NCI-H1105 (cell line): ENCODE measurements at places on chromosomes 3 and 15.

GRCh38 chr3:67647390-67647878, 7.0 kb downstream of the SUCLG2 start:
- DNase-seq = no peak

DNA sequence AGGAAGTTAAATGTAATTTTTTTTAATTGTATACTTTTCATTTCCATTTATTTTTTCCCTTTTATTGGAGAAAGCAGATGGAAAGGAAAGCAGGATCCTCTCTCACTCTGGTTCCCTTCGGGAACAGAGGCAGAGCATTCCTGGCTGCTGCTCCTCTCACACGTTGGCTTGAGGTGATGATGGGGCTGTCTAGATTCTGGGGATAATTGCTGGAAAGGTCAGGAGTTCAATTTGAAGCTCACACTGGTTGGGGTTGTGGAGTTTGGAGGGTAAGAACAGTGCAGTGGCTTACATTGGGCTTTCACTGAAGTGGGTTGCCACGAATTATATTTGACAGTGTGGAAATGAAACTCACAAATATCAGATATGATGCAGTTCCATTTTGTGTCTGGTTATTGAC, 57.6 kb downstream of the RARB start:
- no peak for DNase-seq

DNA sequence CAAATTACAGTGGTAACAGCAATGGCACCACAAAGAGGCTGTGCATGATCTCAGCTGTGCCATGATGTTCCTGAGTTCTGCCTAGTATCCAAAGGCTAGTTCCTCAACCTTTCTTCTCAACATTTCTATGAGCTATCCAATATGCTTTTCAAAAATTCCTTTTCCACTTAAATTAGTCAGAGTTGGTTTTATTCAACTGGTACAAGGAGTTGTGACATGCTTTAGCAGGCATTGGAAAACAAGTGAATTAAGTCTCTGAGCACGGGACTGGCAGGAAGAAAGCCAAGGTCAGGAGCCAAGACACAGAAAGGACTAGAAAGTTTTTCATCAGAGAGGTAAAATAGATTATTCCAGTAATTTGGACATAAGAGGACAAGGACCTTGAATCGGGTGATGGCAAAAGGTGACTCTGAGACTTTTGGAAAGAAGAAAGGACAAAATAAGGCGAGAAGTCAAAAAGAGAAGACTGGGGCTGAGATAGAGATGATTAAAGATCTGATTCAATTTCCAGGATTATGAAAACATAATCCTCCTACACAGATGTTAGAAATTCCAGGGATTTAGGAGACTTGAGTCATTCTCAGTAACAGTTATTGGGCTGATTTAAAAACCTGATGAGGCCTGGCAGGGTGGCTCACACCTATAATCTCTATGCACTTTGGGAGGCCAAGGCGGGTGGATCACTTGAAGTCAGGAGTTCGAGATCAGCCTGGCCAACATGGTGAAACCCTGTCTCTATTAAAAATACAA, 36.1 kb downstream of the PBRM1 start:
- DNase-seq = no peak

DNA sequence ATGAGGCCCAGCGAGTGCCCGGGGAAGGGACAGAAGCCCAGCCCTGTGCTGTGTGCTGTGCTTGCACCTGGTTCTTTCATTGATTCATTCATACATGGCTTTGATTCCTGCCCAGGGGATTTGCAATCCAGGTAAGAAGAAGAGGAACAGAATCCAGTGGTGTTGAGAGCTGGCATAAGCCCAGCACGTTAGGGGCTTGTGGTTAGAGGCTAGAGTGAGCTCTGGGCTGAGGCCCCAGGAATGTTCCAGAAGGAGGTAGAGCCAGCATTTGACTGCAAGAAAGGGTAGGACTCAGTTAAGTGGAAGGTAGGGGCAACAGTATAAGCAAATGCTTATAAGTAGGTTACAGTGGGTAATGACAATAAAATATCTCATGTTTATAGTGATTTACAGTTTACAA, 2.3 kb downstream of the VWA5B2 start:
- no peak for DNase-seq

DNA sequence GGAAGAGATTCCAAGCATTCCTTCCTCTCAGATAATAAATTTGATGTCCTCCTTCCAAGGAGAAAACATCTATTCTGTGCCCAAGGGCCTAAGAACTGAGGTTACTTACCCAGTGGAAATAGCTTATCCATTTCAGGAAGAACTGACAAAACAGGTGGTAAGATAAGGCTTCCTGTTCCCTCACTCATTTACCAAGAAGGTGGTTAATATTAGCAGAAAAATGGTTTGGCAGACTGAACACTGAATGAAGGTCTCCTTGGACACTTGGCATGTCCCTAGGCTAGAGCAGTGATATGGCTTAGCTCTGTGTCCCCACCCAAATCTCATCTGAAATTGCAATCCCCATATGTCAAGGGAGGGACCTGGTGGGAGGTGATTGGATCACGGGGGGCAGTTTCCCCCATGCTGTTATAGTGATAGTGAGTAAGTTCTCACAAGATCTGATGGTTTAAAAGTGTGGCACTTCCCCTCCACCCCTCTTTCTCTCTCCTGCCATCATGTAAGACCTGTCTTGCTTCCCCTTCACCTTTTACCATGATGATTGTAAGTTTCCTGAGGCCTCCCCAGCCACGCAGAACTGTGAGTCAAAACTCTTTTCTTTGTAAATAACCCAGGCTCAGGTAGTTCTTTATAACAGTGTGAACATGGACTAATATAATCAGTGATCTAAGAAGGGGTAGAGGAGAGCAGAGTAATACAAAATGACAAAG, 127.4 kb downstream of the ST8SIA2 start:
- no peak for DNase-seq

DNA sequence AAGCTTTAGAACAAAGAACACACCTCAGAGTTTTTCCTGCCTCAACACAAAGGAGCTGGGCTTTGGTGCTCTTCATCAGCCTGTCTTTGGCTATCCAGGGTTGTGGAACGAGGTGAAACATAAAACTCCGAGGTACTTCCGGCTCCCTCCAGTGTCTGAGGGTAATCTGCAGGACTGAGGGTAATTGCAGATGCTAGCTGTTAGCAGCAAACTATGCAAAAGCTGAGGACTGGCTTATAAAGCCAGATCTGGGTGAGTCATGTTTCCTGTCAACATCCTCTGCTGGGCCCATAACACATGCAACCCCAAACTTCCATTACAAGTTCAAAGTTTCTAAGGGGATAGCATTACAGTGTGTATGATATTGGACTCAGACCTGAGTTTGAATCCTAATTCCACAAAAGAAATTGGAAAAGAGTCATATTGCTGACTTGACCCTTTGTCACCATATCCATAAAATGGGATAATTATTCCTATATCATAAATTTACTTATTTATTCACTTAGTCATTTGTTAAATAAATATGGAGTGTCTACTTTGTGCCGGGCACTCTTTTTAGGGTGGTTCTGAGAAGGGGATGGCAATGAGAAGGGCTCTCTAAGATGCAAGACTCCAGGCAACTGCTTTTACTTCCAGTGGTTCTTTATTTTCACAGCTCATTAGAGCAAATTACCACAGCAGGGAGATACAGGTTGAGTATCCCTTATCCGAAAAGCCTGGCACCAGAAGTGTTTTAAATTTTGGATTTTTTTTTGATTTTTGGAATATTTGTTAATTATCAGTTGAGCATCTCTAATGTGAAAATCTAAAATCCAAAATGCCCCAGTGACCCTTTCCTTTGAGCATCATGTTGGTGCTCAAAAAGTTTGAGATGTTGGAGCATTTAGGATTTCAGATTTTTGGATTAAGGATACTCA, 9.5 kb upstream of the TRIM69 start:
- DNase-seq = no peak

DNA sequence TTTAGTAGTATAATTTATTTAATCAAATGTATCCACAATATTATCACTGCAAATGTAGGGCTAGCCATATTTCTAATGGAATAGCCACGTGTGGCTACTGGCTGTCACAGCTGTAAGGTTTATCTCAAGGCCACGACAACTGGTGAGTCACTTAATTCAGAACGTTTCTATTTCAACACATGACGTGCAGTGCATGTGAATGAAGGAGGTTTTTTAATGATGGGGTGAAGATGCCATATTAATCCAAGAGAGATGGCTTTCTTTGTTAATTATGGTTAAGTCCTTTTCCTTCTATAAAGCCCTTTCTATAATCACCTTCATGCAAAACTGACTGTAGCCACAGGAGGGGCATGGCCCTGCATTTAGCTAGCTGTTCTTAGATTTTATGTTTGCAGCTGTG, 212.0 kb downstream of the FEZF2 start:
- DNase-seq = no peak

DNA sequence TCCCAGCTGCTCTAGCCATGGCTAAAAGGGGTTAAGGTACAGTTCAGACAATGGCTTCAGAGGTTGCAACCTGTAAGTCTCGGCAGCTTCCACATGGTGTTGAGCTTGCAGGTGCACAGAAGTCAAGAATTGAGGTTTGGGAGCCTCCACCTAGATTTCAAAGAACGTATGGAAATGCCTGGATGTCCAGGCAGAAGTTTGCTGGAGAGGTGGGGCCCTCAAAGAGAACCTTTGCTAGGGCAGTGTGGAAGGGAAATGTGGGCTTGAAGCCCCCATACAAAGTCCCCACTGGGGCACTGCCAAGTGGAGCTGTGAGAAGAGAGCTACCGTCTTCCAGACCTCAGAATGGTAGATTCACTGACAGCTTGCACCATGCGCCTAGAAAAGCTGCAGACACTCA, 73.7 kb downstream of the STT3B start:
- no peak for DNase-seq

- no peak for DNase-seq
These were observed 3.9 kb downstream of the EPM2AIP1 start for GRCh38 chr3:36989005-36989404.

GRCh38 chr3:42723219-42723618, 20.6 kb upstream of the HHATL start:
- DNase-seq = no peak

GRCh38 chr15:61025781-61026180, 203.3 kb downstream of the RORA start:
- no peak for DNase-seq

DNA sequence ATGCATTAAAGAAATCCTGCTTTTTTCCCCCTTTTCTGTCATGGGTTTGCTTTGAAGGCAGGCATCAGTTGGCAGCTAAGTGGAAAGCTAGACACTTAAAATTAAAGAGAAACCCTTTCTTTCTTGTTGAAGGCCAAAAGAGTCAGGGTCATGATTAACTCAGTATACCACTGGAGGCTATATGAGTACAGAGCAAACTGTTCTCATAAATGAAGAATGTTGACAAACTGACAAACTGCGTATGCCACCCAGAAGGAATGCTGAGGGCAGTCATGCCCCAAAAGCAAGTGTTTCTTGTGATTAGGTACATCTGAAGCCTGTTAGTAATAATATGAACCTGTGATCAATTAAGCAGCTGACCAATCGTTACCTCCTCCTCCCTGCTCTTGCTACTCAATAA, 43.6 kb upstream of the COL6A6 start:
- DNase-seq = no peak

DNA sequence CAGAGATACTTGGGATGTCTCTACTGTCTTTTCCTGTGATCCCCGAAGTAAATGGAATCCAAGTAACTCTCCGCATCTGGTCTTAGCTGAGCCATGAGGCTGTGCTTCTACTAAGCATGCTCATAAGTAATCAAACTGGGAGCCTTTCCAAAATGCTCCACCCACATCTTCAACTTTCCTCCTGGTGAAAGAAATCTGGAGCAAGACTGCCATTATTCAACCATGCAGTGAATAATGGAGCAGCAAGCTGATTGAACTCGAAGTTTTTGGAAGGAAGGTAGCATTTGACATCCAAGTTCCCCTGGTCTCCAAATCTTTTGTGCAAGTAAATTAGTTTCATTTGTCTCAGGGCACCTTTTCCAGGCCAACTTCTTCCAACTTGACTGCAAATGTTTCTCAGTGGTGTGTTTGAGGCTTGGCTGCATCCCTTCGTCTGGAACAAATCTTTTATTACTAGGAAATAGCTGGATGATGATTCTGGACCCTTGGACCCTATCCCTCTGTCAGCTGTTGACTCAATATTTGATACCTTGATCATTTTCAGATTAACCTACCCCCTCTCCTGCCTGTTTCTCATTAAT, 19.4 kb downstream of the GXYLT2 start:
- DNase-seq = no peak

GRCh38 chr15:99502182-99502581, 63.6 kb upstream of the MEF2A start:
- DNase-seq = no peak

GRCh38 chr15:65958835-65959234, 89.5 kb downstream of the RAB11A start:
- no peak for DNase-seq

- no peak for DNase-seq
These were observed 208.0 kb upstream of the BHLHE40 start for GRCh38 chr3:4771243-4771642.

DNA sequence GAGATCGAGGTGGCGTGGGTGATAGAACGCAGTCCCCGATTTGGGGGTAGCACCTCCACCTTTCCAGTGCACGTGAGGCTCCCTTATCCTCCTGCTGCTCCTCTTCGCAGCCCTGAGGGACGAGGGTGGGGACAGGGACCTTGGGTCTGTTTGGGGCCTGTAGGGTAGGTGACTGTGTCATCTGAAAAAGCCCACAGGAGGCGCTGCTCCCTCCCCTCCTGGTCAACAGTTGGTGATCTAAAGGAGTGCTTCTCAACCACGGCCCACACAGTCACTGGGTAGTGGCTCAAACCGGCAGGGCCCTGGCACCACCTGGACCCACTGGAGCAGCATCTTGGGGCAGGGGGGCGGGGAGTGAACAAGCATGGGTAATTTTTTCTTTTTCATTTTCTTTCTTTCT, 7.1 kb downstream of the LRRK1 start:
- DNase-seq = no peak

DNA sequence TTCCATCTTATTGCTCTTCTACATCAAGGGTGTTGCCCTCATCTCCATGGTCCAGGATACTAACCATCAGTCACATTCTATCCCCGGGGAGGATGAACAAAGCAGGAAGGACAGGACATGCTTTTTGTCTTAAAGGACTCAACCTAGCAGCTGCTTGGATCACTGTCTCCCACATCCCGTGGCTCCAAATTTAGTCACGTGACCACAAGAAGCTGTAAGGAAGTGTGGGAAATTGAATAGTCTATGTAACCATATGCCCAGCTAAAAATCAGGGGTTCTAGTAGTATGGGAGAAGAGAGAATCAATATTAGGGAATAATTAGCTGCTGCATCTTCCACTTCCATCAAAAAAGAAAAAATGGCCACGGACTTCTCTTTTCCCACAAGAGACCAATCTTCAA, 18.2 kb upstream of the CMSS1 start:
- DNase-seq = no peak

- peak; percentile 98 for DNase-seq
These were observed 15.9 kb downstream of the RPLP1 start for GRCh38 chr15:69468241-69469121.

GRCh38 chr15:94834494-94834893, 603.1 kb downstream of the MCTP2 start:
- DNase-seq = no peak

DNA sequence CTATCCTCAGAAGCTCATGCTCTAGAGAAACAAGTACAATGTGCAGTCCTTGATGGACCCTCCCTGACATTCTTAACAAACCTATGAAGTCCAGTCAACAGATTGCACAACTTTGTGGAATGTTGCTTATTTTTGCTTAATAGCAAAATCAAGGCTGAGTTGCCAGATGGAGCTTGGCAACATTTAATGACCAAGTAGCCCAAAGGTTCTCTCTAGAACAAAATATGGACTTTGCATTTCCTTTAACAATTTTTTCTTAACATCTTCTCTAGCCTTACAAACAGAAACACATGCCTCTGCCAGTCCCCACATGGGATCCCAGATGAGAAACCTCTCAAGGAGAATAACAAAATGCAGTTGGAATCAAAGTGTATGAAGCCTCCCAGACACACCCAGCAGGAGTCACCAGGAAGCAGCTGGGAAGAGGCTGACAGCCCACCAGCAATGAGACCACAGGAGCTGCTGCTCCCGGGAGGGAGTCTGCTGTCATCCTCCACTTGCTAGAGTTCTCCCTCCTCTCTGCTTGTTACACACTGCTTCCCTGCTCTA, 422.5 kb upstream of the CDIN1 start:
- no peak for DNase-seq
